Foreskin fibroblast (primary cell): ENCODE measurements at places on chromosomes 6 and 20.

DNA sequence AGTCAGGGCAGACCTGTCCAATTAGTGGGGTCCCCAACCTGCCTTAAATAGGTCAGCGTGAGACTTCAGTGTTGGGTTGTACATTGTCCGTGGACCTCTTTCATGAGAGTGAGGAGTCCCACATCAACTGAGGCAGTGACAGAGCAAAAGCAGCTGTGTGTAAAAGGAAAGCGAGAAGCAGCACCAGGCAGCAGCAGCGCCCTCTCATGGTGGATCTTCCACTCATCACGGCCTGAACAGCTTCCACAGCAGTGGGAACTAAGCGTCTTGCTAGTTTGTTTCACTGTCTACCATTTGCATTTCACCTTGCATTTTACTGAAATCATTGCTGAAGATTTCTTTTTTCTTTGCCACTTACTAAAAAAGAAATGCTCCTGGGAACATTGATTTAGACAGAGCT lies 333.8 kb downstream of the PKHD1 start:
- DNase-seq = no peak

GRCh38 chr20:37939701-37940560 lies 37.0 kb downstream of the VSTM2L start:
- DNase-seq = no peak

DNA sequence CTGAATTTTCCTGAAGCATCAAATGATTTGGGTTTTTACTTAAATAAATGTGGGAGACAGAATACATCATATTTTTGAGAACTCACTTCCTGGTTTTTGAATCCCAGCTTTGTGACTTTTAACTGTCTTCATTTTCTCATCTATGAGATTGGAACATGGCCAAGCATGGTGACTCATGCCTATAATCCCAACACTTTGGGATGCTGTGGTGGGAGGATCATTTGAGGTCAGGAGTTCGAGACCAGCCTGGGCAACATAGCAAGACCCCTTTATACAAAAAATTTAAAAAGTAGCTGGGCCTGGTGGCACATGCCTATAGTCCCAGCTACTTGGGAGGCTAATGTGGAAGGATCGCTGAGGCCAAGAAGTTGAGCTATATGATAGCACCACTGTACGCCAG lies 122.3 kb downstream of the QKI start:
- DNase-seq = peak; percentile 65

- DNase-seq = peak; percentile 6
These were observed 3.0 kb downstream of the SPINT4 start for GRCh38 chr20:45725134-45725533.

DNA sequence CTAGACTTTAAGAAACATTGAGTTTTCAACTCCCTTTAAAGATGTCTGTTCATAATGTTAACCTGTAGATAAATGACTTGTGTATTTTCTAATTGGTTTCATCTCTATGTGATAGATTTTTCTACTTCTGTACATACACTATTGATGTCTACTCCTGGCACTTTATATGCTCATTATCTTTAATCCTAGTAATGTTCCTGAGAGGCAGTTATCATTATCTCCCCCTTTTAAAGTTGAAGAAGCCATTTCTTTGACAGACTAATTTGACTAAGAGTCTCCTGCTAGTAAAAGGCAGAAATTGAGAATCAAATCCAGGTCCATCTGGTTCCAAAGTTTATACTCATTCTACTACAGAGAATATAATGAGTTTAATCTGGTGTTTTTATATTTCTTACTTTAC lies 137.2 kb upstream of the SAMD5 start:
- DNase-seq = no peak

GRCh38 chr20:42255821-42256220 lies 637.6 kb upstream of the CHD6 start:
- DNase-seq = no peak

DNA sequence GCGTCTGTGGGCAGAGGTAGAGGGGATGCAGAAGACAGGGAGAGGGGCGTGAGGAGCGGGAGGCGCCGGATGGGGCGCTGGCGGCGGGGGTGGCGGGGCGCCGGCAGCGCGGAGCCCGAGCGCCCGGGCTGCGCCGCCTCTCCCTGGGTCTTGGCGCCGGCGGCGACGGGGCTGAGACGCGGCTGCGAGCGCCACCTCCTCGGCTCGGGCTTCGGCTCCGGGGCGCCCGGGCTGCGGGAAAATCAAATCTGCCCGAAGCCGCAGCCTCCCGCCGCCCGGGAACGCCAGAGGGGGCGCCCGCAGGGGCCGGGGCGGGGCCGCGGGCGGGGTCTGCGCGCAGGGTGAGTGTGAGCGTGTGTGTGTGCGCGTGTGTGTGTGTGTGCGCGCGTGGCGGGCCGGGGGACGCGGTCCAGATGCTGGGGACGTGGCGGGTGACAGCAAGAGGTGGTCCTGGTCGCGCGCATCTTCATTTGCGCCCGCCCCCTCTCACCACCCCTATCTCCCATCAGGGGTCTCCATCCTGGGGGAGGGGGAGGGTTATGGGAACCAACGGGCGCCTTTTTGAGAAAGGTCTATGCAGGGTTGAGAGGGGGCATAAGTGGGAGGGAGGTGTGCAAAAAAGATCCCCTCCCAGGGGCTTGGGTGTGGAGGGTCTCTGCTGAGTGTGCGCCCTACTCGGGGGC lies 646 bp upstream of the CPNE5 start:
- DNase-seq = no peak

DNA sequence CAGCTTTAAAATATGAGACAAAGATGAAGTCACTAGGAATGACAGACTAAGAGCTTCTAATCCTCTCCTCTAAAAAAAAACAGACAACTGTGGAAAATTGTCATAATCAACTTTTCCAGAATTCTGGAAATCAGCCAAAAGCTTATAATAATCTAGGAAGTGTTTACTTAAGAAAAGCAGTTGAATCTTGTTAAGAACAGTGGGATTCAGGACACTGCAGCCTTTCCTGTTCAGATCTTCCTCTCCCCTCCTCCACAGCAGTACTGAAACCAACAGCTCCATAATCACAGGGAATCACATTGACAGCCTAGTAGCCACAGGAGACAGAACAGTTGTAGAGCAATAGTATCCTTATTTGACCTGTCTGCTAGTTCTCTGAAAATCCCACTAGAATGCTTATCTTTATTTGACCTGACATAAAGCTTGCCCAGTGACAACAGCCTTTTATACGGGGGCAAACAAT lies 41.6 kb downstream of the IBTK start:
- DNase-seq = no peak

- DNase-seq = no peak
These were observed 30.6 kb upstream of the PHACTR2 start for GRCh38 chr6:143647191-143647590.

GRCh38 chr6:32298632-32299336 lies 72.9 kb downstream of the TSBP1 start:
- DNase-seq = peak; percentile 9

DNA sequence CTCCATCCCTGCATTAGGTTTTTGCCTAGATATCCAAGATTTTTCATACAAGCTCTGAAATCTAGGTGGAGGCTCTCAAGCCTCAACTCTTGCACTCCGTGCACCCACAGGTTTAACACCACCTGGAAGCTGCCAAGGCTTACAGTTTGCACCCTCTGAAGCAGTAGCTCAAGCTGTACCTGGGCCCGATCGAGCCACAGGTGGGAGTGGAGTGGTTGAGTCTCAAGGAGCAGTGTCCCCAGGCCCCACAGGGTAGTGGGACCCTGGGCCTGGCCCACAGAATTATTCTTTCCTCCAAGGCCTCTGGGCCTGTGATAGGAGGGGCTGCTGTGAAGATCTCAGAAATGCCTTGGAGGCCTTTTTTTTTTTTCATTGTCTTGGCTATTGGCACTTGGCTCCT lies 973.5 kb upstream of the MAP3K7 start:
- no peak for DNase-seq

- DNase-seq = no peak
These were observed 2.1 kb downstream of the C20orf144 start for GRCh38 chr20:33664085-33664761.

- DNase-seq = peak; percentile 12
These were observed 16.5 kb upstream of the HLA-A start for GRCh38 chr6:29925727-29926412.

GRCh38 chr6:103002282-103002681 lies 1608.8 kb downstream of the GRIK2 start:
- DNase-seq = no peak

GRCh38 chr20:10864076-10864672 lies 190.4 kb upstream of the JAG1 start:
- no peak for DNase-seq

GRCh38 chr6:167529444-167530335 lies 204.8 kb downstream of the TTLL2 start:
- DNase-seq = no peak

- DNase-seq = peak; percentile 40
These were observed 52.9 kb upstream of the FABP7 start for GRCh38 chr6:122726649-122727048.

DNA sequence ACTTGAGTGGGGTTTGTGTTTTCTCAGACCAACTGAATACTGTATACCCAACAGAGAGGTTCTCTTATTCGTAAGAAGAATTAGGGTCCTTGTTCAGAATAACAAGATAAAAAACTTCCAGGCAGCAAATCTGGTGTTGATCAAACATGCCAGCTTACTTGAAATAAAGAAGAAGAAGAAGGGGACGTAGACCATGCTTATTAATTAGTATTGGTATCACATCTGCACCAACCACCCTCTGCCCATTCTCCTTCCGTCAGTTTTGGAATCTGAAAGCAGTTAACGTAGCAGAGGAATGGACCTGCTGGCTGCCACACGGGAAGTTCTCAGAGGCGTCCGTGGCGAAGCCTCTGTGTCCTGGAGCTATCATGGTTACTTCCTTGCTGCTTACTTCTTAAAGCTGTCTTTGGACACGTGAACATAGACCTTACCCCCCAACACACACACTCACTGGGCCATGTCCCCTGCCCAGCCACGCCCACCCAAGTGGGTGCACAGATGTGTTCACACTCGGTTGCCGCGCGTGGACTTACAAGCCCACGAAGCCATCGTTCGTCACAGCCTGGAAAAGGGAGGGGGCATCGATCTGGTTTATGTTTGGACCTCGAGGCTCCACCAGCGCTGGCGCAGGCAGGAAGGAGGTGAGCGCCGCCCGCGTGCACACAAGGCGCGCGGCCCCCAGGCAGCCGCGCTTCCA lies 4.1 kb upstream of the DLL1 start:
- DNase-seq = no peak
